ENCODE measurements at places on chromosomes 7 and 10.

- no peak for DNase-seq
Measured at GRCh38 chr10:91627344-91628102, 5.3 kb downstream of the PPP1R3C start.

DNA sequence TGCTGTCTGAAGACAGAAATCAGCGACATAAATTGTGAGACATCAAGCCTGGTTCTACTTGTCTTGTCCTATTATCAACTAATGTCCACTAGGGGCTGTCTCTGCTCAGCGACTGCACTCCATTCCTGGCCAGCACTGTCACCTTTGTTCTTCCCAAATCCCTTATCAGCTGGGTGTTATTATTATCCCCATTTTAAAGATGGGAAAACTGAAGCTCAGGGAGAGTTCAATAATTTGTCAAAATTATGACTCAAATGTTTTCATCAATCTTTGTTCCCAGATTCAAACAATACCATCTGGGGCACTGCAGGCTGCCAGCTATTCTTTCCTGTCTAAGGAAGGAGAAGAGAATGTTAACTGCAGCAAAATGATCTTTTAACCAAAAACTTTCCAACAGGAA lies 431.6 kb upstream of the NFE2L3 start:
- DNase-seq = no peak

DNA sequence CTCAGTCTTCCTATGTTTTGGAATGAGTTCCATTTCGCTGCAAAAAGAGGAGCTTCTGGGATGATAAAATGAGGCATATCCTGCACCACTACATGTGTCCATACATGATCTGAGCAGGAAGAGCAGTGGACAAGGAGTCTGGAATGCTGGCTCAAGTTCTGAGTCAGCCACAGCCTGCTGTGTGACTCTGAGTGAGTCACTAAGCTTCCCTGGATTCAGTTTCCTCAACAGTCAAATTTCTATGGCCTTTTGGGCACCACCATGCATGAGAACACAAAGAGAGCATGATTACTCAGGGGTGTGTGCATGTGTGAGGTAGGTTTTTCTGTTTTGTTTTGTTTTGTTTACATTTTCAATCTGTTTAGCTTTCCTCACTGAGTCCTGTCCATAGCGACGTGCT lies 254.6 kb downstream of the ANKRD30A start:
- DNase-seq = no peak

DNA sequence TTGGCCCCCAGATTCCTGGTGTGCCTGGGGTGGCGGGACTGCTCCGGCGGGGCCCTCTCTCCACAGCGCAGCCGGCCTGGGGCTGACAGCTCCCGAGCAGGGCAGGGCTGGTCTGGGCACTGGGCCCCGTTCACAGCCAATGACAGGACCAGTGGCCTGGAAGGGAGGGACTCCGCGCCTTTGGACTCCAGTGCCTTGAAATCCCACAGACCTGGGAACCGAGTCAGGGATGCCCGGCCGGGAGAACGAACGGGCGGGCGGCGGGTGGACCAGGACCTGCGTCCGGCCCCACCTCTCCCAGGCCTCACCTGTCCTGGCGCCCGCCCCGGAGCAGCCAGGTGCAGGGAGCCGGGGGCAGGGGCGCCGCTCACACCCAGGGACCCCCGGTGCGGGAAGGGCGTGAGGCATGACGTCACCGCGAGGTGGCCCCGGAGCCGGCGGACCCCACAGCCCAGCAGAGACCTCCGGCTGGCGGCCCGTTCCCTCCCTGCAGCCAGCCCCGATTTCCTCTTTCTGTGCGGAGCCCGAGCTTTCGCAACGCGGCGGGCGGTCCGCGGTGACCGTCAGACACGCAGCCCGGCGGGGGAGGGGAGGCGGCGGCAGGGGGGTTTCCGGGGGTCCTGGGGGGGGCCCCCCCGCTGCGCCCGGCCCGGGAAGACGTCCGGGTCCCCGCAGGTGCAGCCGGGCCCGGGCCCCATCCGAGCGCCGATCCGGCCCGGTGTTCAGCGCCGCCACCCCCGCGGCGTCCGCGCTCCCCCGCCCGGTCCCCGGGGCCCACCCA lies 743 bp downstream of the ADAP1 start:
- no peak for DNase-seq

All from BJ (cell line).